BE2C (cell line): ENCODE measurements at places on chromosomes 7 and 10.

GRCh38 chr10:67819768-67820204 lies 18.2 kb downstream of the DNAJC12 start:
- no peak for DNase-seq

DNA sequence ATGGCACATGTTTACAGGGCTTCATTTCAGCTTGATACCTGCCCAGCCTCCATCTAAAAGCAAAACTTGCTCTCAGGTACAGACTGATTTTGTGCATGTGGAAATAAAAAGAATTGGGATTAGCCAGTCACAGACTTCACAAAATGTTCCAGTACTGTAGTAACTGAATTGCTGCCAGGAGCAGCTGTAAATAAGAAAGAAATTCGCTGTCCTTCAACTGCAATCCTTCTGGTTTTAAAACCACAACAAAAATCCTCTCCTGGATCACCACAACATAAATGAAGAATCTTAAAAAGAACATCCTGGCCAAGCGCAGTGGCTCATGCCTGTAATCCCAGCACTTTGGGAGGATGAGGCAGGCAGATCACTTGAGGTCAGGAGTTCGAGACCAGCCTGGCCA lies 3.9 kb upstream of the MIOS start:
- DNase-seq: no peak

GRCh38 chr7:131747658-131748232 lies 191.3 kb upstream of the PODXL start:
- DNase-seq: no peak

DNA sequence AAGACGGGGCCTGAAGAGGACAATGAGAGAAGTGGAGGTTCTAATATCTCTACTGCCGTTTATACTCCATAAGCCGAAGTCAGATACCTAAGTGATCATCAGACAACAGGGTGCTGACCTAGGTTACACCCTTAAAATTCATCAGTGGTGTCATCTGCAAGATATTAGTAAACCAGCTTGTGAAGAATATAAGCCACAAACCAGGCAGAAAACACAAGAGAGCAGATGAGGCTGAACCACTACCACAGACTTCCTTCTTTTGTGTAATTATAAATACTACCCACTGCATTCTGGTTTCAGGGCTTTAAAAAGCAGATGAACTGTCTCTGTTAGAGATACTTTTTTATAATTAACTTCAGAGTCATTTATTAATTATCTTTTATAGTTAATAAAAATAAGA lies 69.0 kb upstream of the LRRC17 start:
- DNase-seq: no peak

DNA sequence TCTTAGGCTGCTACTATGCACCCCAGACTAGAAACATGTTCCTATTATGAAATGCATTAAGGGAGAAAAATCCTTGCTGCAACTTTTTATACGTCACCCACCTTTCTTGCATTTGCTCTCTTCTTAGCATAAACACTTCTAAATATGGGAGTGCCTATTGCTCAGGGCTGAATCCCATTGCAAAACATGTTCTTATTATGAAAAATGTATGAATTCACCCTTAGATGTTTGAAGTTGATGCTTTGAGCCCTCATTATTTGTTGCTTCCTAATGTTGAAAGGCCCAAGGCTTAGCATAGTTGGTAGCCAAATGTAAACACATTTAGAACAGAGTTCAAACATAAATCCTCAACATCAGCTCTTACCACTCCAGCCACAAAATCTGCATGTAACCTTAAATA lies 52.8 kb downstream of the BMPER start:
- DNase-seq: no peak

DNA sequence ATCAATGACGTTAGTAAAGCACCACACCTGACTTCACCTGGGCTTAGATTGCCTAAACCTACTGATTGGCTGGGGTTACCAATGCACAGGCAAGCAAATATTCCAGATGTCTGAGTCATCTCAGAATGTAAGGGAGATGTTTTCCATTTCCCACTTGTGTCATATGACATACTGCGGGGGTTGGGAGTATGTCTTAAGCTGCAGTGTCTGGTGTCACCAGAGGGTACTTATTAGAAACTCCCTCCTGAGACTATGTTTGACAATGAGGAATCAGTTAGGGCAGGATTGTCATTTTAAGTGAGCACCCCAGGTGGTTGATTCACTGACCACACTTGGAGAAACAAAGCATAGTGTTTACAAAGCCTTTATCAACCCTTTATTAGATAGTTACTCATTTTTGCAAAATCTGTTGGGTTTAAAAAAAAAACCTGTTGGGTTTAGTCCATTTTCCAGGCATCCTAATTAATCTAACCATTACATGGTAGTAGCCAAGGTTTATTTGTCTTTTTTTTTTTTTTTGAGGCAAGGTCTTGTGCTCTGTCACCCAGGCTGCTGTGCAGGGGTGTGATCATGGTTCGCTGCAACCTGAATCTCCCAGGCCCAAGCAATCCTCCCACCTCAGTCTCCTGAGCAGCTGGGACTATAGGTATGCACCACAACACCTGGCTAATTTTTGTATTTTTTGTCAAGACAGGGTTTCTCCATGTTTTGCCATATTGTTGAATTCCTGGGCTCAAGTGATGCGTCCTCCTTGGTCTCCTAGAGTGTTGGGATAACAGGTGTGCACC lies 72.5 kb downstream of the CDK6 start:
- peak; percentile 54 for DNase-seq

GRCh38 chr7:47510192-47510591 lies 71.7 kb downstream of the TNS3 start:
- no peak for DNase-seq

- DNase-seq: no peak
Measured at GRCh38 chr7:107563081-107563774, 492 bp downstream of the COG5 start.

DNA sequence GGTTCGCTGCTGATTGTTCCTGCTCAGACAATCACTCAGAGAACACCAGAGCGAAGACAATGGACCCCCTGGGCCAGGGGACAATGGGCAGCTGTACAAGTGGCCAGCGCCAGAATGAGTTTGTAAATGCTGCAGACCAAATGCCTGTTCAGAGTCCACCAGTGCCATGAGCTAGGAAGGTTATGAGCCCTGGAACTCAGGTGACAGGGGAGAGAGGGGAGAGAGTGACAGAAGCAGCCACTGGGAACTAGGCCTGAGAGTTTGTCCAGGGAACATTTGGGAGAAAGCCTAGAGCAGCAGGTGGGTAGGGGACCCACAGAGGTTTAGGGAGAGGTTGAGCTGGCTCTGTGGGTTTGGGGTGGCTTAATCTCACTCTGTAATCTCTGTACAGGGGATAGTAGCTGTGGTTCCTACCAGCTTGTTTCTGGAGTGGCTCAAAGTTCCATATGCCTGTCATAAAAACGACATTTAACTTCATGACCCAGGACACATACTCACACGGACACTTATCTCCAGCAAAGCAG lies 60.4 kb downstream of the C10orf105 start:
- no peak for DNase-seq
